ENCODE measurements at places on chromosomes 4 and X.

GRCh38 chrX:49064735-49065134 lies 5.9 kb downstream of the CCDC120 start:
- no peak for DNase-seq

- DNase-seq, result no peak
These were observed 84.5 kb upstream of the DKK2 start for GRCh38 chr4:107120661-107121060.

DNA sequence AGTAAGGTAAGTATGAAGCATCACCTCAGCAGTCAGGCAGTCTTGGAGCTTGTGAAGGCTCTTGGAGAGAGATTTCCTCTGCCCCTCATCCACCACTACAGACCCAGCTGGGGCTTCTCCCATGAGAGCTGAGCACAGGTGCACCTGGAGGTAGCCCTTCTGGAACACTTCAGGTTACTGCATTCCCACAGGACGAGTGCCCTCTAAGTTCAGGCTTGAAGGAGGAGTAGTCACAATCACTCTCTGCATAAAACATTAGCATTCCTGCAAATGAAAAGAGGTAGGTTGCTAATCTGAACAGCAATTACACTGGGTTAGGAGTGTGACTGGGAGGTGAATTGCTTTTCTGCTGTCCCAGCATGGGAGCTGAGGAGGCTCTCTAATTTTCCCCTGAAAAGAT lies 308.8 kb downstream of the TEX13C start:
- DNase-seq, result no peak

DNA sequence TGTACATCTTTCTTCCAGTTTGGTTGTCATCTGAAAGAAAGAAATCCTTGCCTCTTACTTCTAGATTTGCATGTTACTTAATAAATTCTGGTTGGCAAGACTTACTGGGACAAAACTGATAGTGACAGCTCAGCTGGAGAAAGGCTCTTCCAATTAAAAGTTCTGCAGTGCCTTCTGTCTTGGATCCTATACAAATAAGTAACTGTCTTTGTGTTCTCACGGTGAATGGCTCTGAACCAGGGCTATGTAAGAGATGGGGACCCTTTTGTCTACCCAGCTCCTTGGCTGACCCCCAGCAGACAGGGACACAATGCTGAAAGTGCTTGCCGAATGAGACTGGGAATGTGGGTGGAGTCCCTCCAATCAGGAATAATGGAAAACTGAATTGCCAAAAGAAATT lies 89.5 kb downstream of the AASDH start:
- no peak for DNase-seq

DNA sequence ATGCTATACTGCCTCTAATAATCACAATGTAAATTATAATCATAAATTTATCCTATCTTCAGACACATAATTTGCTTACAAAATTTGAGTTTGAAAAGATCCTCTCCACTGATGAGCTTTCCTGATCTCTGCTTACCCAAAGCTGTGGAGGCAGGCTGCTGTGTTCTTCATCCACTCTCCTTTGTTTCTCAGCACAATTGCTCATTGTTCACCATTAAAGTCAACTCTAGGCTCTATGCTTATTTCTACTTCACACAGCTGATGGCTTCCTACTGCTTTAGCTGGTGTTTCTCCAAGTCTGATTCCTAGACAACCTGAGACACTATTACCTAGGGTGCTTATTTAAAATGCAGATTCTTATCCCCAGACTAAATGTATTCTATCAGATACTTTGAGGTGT lies 319.7 kb downstream of the PCDH18 start:
- no peak for DNase-seq

GRCh38 chrX:115719171-115719570 lies 158.2 kb downstream of the PLS3 start:
- no peak for DNase-seq

- DNase-seq, result no peak
These were observed 201.0 kb downstream of the SPRY1 start for GRCh38 chr4:123597586-123597985.

- DNase-seq, result no peak
These were observed 135.8 kb upstream of the NDST3 start for GRCh38 chr4:117898496-117898895.

DNA sequence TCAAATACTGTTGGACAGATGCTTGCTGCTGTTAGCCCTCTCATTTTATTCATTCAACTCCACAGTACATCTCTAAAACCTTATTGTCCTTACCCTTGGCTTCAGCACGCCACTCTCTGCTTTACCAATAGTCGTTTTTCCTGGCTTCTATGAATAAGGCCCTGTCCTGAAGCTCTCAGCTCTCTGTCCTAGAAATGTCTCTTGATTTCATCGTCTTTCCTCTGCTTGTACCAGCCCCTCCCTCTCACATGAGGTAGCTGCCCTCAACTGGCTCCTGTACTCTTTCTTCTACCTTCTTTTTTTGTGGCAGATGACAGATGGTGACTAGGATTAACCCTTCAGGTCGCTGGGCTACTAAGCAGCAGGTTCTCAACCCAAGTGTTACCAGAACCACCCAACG lies 11.4 kb downstream of the ADGRA3 start:
- no peak for DNase-seq

GRCh38 chrX:141320801-141321200 lies 78.5 kb upstream of the SPANXC start:
- DNase-seq, result no peak

- no peak for DNase-seq
These were observed 166.6 kb downstream of the SPRY1 start for GRCh38 chr4:123562994-123563750.

DNA sequence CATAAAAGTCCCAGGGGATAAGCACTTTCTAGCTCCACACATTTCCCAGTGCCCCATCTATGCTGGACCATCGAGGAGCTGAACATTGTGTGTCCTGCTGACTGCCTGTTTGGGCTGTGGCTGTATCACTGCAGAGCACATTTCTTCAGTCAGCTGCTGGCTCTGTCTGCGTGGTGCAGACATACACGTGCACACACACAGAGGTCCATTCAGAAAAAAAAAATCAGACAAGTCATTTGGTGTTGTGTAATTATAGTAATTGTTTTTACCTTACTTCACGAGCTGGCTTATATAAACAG lies 1.1 kb upstream of the PDLIM3 start:
- no peak for DNase-seq

DNA sequence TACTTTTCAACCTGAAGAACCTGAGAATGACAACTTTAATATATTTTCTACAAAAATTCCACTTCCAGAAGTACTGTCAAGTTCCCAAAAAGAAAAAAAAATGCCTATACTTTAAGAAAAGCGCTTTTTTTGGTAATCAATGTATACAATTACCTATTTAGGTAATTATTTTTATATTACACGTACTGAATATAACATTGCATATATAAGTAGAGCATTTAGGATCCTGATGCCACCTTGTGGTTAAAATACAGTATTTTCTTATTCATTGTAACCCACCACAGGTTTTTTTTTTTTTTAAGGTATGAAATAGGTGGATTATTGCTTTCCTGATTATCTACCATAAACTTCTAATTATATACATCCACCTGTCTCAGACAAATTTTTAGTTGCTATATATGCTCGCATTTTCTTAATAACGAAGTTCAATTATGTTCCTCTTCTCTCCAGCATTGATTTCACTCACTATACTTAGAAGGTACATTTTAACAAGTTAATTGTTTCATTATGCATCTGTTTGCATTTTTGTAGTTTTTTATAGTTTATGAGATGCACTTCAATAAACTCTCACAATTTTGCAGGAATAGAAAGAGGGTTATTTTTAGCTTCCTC lies 5.2 kb downstream of the MAP9 start:
- peak; percentile 13 for DNase-seq

GRCh38 chrX:10518073-10518472 lies 102.3 kb downstream of the MID1 start:
- DNase-seq, result no peak

- DNase-seq, result no peak
These were observed 478.9 kb downstream of the KCNIP4 start for GRCh38 chr4:21469438-21470300.

GRCh38 chr4:76641758-76642157 lies 206.7 kb downstream of the SHROOM3 start:
- DNase-seq, result no peak

DNA sequence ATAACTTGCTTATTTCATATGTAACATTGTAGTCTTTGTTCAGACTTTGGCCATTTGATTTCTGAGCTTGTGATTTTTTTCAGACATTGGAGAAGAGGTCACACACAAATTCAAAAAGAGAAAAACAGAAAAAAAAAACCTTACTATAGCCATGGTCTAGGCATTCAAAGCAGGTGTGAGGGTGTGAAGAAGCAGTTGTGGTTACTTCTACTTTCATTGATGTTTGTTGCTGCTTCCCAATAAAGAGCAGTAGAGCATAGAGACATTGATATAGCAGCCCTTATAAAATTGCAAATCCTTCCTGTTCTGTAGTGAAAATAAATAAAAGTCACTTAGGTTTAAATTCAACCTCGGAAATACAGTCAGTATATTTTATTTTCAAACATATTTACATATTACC lies 671.6 kb downstream of the GRXCR1 start:
- no peak for DNase-seq

GRCh38 chrX:40434947-40435346 lies 145.8 kb upstream of the ATP6AP2 start:
- DNase-seq, result no peak

GRCh38 chr4:60404027-60404426 lies 796.1 kb upstream of the ADGRL3 start:
- DNase-seq, result no peak

DNA sequence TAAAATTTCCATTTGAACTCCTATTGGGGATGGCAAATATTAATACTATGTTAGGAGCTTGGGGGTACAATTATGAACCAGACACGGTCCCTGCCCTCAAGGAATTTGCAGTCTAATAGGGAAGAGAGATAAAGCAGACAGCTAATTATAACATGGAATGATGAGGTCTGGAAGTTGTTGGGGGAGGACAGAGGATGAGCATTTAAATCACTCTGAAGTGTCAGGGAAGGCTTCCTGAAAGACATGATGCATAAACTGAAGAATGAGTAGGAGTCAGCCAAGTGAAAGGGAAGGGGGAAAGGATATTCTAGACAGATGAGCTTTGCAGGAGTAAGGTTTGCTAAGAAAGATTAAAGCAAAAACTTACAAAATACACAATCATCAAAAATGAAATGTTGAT lies 15.9 kb downstream of the PLAC1 start:
- no peak for DNase-seq

DNA sequence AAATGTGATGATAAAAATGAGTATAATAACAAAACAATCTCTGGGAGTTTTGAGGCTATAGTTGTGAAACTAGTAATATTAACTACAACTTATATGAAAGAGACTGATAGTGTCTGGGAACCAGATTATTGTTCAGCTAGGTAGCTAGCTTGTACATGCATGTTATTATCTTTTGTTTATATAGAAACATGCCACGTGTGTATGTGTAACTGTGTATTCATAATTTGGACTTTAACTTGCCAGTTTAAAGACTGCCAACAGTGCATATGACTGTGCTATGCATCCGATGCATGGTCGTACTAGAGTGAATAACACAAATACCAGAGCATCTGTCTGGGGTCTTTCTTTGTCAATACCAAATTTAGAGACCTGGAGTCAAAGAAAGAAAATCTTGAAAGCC lies 92.2 kb downstream of the ADGRL3 start:
- no peak for DNase-seq

GRCh38 chr4:106909486-106910188 lies 126.5 kb downstream of the DKK2 start:
- no peak for DNase-seq

GRCh38 chr4:156773648-156774357 lies 197.8 kb downstream of the PDGFC start:
- DNase-seq, result no peak

DNA sequence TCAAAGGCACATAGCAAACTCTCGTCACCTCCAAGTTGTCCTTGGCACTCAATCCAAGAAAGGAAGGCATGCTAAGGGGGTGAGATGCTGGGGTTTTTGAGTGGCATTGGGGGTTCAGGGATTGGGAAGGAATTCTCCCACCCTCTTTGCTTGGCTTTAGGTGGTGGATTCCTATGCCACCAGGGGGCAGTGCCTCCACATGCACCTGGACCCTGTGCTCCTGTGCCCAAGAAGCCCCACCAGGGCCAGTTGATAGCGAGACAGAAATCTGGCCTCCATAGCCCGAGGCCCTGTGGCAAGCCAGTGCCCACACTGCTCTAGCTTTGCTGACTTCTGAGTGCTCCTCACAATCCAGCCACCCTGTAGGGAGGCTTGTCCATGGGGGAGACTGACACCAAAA lies 2.0 kb upstream of the FATE1 start:
- DNase-seq, result no peak

DNA sequence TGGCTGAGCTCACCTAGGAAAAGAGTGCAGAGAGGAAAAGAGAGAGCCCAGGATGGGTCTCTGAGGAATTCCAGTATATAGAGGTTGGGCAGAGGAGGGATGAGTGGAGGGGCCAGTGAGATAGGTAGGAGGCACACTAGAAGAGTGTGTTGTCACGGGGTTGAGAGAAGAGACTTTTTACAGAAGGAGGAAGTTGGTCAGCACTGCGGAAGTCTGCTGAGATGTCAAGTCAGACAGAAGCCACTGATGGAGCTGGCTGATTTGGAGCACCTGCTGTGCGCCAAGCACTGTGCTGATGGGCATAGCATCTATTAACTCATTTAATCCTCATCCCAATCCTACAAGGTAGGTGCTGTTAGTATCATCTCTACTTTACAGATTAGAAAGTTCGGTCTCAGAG lies 60.4 kb downstream of the EFNB1 start:
- no peak for DNase-seq

- DNase-seq, result no peak
These were observed 166.9 kb upstream of the KLF3 start for GRCh38 chr4:38497121-38497520.

- DNase-seq, result no peak
These were observed 285.1 kb upstream of the MAGEB18 start for GRCh38 chrX:25853002-25853479.

DNA sequence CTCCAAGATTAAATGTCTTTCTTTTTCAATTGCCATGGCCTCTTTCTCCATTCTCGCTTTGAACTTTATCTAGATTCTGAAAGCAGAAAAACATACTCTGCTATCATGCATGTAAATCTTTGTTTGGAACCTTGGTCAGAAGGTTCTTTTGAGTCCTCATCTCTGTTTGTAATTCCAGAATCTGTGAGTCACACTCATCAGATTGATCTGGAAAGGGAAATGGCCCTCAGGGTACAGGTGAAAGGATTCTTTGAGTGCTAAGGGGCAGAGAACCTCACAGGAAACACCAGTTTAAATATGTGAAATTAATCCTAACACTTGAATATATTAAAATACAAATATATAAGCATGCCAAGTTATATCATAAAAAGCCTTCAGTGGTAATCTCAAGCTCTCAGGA lies 211.0 kb upstream of the ADGRL3 start:
- DNase-seq, result no peak

DNA sequence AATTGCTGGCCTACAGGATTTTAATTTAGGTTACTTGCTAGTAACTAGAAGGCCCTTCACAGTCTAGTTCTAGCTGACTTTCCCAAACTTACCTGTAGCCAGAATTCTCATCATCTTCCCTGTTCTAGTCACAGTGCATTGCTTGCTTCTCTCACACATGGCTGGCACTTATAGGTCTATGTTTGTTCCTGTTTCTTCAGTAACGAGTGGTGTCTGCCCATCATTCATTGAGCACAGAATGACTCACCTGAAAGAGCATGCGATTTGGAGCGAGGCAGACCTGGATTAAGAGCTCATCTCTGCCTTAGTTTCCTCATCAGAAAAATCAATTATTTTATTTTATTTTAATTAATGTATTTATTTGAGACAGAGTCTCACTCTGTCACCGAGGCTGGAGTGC lies 201.7 kb upstream of the ANK2 start:
- DNase-seq, result no peak

- peak; percentile 10 for DNase-seq
These were observed 249.6 kb downstream of the OPHN1 start for GRCh38 chrX:68183612-68184214.
